Right forelimb (tissue), 1 donor: ENCODE measurements at places on chromosomes 5 and 9.

GRCh38 chr5:112968411-112969106 lies 8.0 kb upstream of the DCP2 start:
- no peak for DNase-seq

DNA sequence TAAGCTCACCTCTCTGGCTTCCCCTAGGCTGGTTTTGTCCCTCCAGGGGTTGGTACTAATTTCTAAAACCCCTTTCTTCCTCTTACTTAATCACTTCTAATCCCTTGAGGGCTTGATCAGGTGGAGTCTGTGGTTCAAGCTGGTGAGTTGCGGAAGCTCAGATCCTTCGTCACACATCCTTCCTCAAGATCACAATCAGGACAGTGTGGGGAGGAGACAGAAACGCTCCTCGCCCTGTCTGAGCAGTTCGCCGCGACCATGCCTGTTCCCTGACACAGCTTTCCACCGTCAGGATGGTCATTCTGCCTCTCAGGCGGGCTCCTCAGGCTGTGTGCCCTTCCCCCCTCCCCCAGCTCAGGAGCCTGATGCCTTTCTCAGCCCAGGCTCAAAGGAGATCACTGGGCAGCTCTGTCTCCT lies 24.3 kb downstream of the CPLX2 start:
- DNase-seq: no peak

DNA sequence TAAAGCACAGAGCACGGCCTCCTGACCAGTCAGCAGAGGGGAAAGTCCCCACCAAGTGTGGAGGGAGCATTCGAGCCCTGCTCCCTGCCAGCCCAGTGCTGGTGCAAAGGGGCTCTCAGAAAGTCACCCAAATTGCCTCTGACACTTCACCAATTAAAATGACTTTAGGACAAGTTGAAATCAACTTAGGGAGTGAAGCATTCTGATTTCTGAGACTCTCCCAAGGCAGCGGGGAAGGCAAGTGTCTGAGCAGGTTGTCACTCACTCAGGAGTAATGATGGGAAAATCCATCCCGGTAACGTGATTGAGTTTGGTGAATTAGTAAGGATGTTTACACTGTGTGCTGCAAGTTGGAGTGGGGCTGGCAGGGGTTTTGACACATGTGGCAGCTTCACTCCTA lies 73.7 kb downstream of the PCDH1 start:
- no peak for DNase-seq

DNA sequence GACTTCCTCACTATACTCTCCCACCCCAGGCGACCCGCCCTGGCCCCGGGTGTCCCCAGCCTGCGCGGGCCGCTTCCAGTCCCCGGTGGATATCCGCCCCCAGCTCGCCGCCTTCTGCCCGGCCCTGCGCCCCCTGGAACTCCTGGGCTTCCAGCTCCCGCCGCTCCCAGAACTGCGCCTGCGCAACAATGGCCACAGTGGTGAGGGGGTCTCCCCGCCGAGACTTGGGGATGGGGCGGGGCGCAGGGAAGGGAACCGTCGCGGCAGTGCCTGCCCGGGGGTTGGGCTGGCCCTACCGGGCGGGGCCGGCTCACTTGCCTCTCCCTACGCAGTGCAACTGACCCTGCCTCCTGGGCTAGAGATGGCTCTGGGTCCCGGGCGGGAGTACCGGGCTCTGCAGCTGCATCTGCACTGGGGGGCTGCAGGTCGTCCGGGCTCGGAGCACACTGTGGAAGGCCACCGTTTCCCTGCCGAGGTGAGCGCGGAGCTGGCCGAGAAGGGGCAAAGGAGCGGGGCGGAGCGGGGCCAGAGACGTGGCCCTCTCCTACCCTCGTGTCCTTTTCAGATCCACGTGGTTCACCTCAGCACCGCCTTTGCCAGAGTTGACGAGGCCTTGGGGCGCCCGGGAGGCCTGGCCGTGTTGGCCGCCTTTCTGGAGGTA lies 2.1 kb downstream of the CA9 start:
- peak; percentile 84 for DNase-seq

DNA sequence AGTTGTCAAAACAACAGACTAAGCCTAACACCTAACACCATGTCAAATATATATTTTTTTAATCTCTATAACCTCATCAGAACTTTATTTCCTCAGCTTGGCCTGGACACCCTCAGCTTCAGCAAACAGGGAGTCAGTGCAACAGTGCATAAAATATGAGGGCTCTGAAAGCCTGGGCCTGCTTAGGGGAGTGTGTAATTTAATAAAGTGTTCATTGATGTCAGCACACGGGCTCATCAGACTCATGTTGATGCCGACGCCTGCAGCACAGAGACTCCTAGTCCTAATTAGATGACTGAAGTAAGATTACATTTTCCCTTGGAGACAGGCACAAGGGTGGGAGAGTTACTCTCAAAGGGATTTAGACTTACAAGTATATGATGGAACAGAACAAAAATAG lies 37.8 kb downstream of the CDH10 start:
- no peak for DNase-seq

DNA sequence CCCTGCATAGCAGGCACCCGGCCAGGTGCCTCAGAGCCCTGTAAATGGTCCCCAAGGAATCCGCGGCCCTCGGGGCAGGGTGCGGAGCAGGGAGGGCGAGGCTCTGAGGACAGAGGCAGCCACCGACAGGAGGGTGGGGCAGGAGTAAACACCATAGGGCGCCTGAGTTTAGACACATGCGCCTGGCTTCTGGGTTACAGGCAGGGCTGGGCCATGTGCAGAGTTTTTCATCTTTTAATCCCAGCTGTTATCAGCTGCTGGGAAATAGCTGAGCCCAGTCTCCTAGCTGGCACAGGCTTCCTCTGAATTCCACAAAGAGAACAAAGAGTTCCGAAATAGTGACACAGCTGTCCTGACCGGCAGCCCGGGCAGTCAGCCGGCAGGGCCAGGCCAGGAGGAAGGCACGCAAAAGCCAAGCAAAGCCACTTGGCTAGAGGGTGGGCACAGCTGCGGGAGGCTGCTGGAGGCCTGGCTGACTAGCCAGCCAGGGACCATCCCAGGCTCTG lies 98.9 kb upstream of the PHYKPL start:
- peak; percentile 76 for DNase-seq

DNA sequence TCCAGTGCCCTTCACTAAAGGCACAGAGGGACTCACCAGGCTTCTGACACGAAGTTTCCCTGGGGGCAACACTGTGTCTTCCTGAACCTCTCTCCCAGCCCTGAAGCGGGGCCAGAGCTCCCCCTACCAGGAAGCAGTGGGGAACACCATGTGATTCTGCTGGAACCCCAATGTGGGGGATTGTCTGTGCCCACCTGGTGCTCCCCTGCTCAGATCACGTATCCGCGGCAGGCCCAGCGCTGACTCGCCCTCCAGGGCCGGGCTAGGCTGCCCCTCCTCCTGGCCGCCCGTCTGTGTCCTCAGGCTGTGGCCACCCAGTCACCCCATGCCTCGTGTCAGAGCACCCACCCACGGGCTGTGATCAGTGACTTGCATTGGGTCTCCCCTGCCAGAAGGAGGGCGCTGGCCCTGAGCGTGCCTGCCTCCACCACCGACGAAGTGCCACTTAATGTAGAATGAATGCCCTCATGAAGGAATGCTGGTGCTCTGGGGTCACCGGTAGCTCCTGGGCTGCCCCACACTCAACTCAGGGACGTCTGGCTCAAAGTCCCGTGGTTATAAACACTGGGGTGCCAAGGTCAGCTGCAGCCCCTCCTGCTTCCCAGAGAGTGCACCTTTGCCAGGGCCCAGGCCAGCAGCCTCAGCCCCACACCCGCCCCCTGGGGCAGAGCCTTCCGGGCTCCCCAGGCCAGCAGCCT lies 22.1 kb downstream of the SARDH start:
- DNase-seq: peak; percentile 48

GRCh38 chr5:98275980-98276379 lies 497.5 kb upstream of the RGMB start:
- no peak for DNase-seq

DNA sequence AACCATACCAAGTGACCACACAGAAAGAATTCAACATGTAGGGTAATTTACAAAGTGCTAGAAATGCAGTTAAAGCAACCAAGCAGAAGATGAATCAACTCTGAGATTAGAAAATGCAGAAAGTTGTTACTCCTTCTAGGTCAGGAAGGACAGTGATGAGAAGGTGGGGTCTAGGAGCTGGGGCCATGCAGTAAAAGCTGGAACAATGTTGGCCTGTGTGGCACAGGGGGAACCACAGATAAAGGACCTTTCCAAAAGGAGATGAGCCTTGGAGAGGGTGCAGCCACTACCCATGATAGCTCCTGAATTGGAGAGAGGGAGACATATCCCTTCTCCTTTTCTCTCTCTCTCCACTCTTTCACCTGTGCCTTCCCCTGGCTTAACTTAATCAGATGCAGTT lies 2.4 kb upstream of the SCGB3A2 start:
- no peak for DNase-seq

DNA sequence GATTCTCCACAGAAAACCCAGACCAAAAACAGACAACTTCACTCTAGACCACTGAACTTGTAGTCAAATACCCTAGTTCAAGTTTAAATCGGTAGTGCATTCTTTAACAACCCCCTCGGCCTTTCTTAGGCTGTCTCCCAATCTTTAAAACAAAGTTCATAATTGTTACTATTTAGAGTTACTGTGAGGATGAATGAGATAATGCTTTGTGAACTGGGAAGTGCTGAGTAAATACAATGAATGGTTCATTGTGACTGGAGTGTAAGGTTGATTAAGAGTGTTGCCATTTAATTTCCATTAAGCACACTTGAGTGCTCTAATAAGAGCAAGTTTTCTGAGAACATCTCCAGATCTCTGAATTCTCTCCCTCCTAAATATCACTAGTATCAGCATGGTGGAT lies 228.8 kb upstream of the PIK3R1 start:
- DNase-seq: no peak

DNA sequence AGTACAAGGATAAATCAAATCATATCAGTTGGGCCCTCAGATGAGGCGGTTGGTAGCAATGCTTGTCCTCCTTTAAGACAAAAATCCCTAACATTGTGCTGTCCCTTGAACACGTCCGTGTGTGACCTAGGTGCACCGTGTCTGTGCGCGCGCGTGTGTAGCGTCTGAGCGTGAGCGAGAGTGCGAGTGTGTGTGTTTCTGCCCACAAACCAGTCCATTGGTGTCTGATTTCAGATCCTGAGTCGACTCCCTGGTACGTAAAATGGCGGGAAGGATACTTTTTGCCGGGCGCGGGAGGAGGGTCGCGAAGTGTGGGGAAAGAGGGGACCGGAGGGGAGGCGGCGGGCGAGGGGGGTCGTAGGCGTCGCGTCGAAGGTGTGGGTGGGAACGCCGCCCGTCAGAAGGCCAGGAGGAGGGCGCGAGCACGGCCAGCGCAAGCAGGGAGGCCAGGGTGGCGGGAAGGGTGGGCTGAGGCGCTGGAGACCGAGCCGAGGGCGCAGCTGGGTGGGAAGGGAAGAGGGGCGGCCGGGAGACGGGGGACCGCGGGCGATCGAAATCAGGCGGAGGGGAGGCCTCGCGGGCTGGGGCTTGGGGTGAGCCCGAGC lies 8.9 kb downstream of the OTP start:
- DNase-seq: peak; percentile 52

DNA sequence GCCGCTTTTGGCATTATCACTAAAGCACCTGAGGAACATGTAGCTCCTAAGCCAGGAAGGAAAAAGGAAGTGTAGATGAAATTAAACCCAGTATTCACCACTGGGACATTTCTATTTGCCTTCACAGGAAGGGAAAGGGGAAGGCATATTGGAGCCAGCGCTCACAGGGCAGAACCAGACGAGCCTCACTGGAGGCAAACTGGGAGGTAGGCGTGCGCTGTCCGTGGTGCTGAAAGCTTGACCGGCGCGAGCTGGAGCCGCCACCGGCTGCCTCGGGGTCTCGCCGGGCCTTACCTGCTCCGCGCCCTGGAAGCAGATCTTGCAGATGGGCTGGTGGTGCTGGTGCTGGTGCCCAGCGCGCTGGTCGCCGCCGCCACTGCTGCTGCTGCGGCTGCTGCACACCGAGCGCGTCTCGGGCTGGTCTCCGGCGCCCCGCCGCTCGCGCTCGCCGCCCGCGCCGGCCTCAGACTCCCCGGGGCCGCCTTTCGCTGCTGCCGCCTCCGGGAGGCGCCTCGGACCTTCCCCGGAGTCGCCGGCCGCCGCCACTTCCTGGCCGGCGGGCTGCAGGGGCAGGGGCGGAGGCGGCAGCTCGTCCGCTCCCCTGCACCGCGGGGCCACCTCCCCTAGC lies 732 bp downstream of the MARCHF11 start:
- peak; percentile 88 for DNase-seq

- DNase-seq: no peak
Measured at GRCh38 chr5:175874462-175875139, 3.2 kb downstream of the CPLX2 start.

DNA sequence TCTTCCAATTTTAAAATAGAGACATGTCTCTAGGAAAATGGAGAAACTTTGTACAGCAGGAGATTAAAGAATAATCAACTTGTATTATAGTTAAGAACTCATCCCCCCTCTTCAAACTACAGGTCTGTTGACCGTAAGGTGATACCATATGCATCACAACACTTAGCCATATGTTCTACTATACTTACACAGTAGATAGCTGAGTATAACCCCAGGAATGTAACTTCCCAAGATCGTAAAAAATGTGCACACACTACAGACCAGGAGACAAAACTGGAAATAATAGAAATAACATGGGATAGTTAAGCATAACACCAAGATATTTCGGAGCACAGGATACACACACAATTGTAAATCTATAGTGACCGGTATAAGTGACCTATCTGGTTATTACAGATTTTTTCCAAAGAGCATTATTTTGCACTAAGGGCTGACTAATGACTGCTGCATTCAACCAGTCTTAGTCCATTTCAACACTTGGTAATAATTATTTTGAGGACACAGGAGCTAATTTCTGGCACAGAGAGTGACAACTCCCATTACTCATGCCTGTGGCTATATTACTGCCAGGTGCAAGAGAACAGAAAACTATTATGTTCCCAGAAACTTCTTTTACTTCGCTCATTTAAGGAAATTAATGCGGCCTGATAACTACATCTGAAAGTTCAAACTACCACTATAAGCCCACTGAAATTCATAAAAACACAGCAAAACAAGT lies 15.4 kb upstream of the ZNF622 start:
- DNase-seq: no peak

DNA sequence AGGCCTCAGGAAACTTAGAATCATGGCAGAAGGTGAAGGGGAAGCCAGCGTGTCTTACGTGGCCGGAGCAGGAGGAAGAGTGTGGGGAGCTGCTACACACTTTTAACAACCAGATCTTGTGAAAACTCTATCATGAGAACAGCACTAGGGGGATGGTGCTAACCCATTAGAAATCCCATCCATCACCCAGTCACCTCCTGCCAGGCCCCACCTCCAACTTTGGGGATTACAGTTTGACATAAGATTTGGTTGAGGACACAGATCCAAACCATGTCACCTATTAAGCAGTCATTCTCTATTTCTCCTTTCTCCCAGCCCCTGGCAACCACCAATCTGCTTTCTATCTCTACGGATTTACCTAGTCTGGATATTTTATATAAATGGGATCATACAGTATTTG lies 26.9 kb downstream of the PBX3 start:
- no peak for DNase-seq

DNA sequence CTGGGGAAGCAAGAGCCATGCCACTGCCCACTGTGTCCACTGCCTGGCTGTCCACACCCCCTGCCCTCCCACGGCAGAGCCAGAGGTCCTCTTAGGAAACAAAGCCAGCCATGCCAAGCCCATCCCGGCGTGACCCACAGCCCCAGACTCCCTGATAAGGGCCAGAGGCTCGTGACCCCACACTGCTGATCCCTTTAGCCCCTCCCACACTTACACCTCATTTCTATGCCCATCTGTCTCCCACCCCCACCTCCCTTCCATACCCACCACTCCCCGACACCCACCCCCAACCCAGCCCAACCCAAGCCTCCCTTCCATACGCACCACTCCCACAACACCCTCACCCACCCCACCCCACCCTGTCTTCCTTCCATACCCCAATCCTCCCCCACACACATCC lies 17.3 kb downstream of the PTGES start:
- no peak for DNase-seq
